ENCODE measurements at places on chromosomes 16 and 17.

DNA sequence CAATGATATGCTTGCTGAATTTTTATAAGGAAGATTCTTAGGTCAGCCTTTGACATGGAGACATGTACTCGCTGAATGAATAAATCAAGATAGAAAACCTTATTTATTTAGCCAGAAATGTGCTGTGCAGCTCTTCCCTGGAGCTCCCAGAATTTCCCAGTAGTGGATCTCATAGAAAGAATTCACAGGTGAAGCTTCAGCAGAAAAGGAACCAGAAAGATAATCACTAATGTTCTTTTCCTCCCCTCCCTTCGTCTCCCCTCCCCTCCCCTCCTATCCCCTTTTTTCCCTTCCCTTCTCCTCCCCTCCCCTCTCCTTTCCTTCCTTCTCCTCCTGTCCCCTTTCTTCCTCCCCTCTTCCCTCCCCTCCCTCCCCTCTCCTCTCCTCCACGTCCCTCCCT lies 158.2 kb downstream of the MAP2K6 start:
- no peak for DNase-seq

DNA sequence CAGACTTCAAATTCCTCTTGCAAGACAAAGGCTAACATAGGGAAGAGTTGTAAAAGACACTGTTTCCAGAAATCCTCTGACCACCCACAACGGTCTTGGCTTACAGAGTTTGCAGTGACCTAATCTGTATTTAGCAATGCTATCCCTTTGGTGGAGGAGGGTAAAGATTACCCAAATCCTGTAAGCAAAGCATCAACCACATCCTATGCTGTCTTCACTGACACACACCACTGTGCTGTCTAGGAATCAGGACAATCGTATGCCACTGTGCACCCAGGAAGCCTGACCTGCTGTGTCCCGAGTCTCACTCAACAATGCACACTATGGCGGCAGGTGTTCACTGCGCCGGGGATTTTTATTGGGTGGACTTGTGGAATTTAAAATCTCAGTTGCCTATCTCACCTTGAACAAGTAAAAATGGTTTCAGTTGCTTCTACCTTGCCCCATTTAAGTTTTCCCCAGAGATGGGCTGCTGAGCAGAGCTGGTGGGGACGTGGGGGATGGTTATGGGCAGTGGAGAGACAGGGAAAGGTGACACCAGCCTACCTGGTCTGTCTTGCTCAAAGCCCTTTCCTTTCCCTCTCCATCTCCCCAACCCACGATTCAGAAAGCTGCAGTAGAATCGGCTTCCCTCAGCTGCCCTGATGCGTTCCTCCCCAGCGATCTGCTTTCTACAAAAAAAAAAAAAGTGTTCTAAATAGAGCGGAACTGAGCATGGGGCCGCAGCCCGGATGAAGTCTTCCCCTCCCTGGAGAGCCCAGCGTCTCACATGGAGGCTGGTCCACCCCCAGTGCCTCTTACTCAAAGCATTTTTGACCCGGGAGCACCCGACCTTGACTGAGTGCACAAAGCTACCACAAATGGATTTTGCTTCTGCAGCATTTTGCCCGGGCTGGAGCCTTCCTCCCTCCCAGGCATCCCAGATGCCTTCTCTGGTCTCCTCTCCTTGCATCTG lies 271.5 kb downstream of the SOX9 start:
- DNase-seq, result no peak

DNA sequence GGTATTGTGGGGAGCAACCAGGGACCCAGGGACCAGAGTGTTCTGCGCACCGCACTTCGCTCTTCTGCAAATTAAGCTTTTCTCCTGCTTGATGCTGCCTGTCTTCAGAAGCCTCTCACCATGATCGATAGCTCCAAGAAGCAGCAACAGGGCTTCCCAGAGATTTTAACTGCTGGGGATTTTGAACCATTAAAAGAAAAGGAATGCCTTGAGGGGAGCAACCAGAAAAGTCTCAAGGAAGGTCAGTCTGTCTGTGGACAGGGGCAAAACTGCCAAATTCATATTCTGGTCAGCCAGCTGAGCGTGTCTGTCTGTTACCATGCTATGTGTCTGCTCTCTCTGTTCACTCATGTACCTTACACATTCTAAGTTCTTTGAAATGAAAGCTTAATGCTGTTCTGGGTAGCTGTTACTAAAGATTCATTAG lies 115.7 kb downstream of the MRTFB start:
- DNase-seq, result no peak

DNA sequence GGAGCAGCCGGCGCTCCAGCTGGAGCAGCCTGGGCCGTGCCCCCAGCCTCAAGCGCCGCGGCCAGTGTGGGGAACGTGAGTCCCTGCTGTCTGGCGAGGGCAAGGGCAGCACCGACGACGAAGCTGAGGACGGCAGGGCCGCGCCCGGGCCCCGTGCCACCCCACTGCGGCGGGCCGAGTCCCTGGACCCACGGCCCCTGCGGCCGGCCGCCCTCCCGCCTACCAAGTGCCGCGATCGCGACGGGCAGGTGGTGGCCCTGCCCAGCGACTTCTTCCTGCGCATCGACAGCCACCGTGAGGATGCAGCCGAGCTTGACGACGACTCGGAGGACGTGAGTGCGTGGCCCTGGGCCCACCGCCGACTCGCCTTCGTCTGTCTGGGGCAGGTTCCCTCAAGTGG lies 16.0 kb downstream of the TPSG1 start:
- DNase-seq, result no peak

- DNase-seq, result no peak
Observed at GRCh38 chr17:20944014-20944865, 98.6 kb downstream of the USP22 start.

- no peak for DNase-seq
Observed at GRCh38 chr17:41096055-41096454, 1.9 kb downstream of the KRTAP4-8 start.

DNA sequence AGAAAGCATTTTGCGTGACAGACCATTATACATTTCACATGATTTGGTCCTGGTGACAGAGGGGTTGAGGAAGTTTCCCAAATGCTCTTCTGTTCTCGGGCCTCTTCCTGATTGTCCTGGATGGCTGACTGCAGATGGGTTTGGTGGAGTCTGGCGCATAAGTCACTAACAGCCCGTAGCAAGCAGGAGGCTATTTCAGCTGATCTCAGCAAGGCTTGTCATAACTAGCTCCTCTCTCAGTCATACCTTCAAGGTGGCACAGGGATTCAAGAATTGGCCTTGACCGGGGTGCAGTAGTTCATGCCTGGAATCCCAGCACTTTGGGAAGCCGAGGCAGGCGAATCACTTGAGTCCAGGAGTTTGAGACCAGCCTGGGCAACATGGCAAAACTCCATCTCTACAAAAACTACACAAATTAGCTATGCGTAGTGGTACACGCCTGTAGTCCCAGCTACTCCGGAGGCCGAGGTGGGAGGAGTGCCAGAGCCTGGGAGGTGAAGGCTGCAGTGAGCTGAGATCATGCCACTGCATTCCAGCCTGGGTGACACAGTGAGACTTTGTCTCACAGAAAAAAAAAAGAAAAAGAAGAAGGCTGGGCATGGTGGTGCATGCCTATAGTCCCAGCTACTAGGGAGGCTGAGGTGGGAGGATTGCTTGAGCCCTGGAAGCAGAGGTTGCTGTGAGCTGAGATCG lies 68.9 kb upstream of the HAS3 start:
- no peak for DNase-seq

DNA sequence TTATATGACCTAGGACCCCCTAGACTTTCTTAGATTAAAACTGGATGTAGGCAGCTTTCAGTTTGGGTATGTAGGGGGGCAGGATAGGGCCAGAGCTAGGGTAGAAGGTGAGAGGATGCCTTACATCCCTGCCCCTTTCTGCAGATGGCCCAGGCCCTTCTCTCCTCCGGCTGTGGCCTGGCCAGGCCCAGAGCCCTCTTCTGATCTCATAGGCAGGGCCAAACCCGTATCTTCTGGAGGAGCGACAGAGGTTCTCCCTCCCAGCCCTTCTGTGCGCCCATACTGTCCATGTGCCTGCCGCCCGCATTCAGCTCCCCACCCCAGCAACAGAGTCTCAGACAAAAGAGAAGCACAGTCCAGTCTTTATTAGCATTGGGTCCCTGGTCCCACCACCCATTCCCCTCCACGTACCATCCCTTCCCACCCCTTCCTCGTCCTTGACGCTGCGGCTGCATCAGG lies 2.0 kb upstream of the TSPOAP1 start:
- no peak for DNase-seq

DNA sequence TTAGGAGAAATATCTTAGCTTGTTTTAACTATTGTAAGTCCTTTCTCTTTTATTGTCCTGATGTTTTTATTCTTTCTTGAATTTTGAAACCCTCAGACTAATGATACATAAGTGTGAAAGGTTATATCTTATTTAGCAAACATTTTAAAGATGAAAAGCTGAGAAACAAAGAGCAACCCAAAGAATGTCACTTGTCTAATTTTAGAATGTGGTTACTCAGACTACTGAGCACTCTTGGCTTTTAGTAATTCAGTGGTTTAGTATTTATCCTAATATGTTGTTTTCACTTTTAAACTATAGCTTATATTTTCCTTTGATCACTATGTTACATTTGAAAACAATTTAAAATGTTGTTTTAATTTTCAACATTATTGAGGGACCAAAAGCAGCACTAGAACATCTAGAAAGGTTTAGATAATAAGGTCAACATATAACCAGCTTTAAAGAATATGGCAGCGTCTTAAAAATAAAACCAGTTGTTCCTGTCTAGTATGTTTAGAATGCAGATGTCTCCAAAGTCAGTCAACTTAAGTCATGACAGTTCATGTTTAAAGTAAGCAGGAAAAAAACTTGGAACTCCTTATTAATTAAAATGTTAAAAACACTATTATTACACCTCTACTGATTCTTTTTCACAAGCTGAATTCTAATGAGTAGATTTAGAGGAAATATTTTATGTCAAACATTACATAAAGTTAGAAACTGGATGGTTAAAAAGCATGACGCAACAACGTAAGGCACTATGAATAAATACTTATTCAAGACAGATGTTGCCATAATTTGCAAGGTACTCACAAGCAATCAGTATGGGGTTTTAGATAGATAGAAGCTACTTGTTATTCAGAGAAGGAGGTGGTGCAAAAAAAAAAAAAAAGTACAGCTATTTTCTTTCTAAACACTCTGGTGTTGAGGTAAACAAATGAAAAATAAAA lies 2.4 kb downstream of the MBTD1 start:
- no peak for DNase-seq
